ENCODE measurements at places on chromosomes 5 and 9.

- DNase-seq: no peak
Measured at GRCh38 chr5:128965011-128965637, at the start of gene SLC27A6. SLC27A6 (plus strand) TSS chr5:128965488; CDS start chr5:128966138, 650 bp downstream.

DNA sequence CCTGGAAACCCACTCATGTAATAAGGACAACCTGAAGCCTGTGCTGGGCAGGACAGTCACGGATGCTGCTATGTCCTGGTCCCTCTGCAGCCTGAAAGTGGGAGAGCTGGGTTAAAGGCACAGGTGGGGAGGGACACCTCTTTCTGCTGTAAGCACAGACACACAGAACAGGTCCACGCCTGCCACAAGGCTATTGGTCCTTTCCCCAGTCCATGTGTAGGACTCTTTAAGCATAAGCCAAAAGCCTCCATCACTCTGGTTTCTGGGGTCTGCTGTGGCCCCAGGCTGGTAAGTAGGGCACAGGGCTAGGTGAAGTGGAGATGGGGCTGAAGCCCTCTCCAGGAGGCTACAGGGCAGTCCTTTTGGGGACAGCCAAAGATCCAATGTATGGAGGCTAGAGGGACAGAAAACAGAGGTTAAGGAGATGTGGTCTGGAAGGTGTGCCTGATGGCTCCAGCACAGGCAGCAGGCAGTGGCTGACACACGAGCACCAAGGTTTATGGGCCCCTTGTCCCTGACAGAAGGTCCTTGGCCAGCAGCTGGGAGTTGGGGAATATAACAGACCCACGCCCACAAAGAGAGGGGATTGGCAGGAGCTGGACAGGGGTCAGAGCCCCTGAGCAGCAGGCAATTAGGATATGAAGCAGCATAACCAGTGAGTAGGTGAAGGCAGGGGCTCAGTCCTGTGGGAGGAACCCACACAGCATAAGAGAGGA, 203.6 kb upstream of the MVB12B start:
- DNase-seq: no peak

DNA sequence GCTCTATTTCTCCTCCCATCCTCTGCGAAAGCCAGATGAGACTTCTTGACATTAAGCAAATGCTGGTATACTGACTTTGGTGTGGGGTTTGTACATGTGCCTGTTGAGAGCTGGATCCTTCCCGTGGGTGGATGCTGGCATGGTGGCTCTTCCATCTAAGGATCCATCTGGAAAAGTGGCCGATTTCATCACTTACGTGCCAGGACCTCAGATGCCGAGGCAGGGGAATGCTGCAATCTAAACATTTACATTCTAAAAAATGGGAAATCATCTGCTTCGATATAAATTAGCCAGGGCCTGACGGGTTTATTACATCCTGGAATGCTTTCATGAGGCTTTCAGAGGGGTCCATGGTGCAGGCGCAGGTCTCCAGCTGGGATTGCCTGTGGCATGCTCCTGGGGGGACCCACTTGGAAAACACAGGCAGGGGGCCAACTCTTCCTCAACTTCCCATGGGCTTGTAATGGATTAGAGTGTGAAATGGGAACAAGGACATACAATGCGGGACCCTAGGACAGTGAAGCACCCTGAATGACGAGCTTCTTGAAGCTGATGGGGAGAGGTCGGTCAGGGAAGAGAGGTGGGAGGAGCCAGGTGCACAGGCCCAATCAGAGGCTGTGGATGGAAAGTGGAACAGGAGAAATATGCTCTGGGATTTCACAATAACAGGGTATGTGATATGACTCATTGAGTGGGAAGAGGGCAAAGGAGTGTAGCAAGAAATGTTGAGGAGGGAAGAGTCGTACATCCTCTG, 105.5 kb upstream of the PITX1 start:
- DNase-seq: no peak

- DNase-seq: peak; percentile 82
Measured at GRCh38 chr5:181261320-181262049, 542 bp upstream of the TRIM52 start.

GRCh38 chr9:131289301-131290035, at the start of gene PLPP7:
PLPP7 (plus strand) TSS chr9:131289723; CDS start chr9:131289998, 275 bp downstream.
- DNase-seq: no peak

DNA sequence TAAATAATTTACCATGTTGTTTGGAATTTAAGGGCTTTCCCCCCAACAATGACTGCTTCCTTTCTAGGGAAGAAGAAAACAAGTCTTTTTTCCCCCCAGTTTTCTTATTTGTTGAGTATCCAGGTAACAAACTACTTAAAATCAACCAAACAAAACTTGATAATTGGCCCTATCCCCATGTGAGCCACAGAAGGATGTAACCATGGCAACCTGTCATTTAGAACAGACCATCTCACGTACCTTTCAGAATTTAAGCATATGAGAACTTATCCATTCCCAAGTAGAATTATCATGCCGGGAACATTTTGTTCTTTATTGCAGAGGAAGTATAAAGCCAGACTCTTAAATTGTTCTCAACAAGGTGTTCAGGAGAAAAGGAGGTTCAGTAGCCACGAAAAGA, 392.3 kb downstream of the CETN3 start:
- no peak for DNase-seq

DNA sequence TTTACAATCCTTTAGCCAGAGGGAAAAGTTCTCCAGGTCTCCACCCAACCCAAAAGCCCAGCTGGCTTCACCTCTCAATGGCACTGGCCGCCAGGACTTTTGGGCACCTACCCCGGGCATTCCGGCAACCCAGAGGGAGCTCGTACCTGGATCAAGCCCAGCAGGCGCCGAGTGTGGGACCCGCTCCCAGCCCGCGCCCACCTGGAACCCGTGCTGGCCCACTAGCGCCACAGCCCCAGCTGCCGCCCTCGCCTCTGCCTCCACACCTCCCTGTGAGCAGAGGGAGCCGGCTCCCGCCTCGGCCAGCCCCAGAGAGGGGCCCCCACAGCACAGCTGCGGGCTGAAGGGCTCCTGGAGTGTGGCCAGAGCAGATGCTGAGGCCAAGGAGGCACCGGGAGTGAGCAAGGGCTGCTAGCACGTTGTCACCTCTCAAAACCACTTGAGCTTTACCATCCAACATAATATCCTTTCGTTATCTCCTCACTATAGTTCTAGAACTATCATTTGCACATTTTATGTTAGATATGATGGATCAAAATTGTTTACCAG, 69.7 kb downstream of the GCNT1 start:
- no peak for DNase-seq

- DNase-seq: no peak
Measured at GRCh38 chr9:98550206-98550820, 158.4 kb downstream of the GABBR2 start.
